ENCODE measurements at places on chromosomes 2 and 18.

DNA sequence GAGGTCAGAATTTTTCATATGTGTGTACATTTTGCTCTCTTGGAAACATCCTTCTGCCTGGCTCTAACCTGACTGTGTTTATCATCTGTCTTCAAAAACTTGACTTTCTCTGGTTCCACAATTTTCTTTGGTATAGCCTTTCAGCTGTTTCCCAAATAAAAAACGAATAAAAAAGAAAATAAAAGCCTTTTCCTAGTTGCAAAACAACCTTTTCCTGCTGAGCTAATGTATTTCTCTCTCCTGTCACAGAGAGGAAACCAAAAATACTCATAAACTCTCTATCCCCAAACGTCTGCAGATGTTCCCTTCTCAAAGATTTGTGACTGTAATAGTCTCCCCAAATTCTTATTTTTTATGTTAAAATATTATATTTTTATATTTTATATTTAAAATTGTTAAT, 505.3 kb upstream of the SLC39A10 start:
- no peak for DNase-seq

DNA sequence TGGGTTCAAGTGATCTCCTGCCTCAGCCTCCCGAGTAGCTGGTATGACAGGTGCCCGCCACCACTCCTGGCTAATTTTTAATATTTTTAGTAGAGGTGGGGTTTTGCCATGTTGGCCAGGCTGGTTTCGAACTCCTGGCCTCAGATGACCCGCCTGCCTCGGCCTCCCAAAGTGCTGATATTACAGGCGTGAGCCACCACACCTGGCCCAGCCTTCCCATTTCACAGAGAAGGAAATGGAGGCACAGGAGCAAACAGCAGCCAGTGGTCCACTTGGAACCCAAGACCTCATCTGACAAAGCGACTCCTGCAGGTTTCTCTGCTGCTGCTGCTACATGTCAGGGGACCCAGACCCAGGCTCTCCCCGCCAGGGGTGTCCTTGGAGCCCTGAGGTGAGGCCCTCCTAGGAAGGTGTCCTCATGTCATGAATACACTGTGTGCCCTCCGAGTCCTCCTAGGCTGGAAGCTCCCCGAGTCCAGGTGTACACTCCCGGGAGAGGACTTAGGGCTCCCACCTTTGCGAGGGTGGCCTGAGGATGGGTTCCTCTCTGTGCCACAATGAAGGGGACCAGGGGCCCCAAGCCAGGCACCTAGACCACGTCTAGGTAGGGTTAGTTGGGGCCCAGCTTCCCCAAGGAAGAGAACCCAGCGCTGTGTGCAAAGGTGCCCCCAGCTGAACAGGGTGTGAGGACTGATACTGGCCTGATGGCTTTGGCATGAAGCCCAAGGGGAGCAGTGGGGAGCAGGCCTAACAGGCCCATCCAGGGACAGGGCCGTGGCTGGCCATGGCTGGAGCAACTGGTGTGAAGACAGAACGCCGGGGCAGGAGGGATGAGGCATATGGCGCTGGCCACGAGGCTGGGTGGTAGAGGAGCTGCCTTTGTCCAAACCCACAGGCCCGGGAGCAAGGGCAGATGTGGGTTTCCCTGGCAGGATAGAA, 56.1 kb downstream of the HS6ST1 start:
- no peak for DNase-seq

GRCh38 chr2:45859682-45860081, 208.2 kb downstream of the PRKCE start:
- DNase-seq, result no peak

DNA sequence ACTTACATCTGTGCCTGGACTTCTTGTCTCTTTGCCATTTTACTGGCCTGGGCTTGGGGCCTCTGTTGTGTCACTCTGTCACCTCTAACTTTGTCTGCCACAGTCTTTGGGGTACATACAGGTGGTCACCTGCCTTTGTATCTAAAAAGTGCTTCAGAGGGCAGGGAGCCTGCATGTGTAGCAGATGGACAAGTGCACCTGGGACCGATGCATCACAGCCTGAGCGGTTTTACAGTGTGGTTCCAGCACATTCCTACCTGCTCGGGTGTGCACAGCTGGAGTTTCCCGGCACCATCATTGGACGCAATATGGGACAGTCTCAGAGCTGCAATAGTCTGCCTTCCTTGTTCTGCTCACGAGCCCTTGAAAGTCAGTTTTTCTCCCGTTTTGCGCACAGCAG, 249.8 kb upstream of the RAB12 start:
- no peak for DNase-seq

DNA sequence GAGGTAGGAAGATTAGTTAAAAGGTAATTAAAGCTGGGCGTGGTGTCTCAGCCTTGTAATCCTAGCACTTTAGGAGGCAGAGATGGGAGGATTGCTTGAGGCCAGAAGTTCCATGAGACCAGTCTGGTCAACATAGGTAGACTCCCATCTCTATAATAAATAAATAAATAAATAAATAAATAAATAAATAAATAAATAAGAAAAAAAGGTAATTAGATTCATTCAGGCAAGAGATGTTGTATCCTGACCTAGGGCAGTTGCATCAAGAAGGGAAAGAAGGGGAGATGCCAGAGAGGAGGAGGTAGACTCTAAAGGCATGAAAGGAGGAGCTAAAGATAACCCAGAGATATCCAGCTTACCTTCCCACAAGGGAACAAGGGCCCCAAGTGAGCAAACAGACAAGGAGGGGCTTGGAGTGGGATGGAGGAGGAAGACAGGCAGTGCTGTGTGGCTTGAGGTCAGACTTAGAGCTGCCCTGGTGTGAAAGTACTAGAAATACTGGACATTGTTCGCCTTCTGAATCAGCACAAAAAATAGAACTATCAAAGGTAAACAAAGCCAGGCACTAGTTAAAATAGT, 7.4 kb upstream of the RAB1A start:
- DNase-seq, result no peak

DNA sequence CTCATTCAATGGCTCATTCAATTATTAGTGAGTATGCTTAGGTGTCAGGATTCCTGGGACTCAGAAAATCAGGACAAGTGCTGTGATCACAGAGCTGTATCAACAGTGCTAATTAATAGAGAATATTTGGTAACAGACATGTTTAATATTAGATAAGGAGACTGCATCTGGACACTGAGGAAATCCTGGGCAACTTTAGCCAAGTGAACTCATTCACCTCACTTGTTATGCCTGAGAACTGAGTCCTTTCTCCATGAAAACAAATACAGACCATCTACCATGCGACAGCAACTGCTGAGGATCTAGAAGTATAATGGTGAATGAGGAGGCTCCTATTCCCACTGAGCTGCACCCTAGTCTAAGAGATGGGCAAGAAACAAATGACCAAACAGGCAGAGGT, 23.1 kb upstream of the ATP8B1 start:
- DNase-seq, result no peak

- no peak for DNase-seq
Observed at GRCh38 chr18:23926571-23926970, 88.0 kb upstream of the TTC39C start.

- peak; percentile 15 for DNase-seq
Observed at GRCh38 chr2:205024822-205025518, 479.7 kb downstream of the PARD3B start.

DNA sequence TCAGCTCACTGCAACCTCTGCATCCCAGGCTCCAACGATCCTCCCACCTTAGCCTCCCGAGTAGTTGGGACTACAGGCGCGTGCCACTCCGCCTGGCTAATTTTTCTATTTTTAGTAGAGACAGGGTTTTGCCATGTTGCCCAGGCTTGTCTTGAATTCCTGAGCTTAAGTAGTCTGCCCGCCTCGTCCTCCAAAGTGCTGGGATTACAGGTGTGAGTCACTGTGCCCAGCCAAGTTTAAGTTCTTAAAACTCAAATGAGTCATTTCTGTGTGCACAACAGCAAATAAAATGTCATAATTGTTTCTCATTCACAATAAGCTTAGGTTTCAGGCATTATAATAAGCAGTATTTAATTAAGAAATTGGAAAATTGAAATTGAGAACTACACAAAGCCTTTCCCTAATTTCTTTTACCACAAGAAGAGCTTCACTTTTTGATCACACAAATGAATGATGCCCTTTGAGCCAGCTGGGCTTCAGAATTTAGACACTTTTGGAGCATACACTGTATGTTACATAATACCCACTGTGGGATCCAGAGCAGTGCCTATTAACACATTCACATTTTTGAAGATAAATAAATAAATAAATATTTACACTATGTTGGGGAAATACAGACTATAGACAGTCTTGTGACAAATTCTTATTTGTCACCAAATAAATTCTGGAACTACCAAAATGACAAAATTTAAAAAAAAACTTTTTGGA, 8.6 kb upstream of the ME2 start:
- DNase-seq, result no peak
